ENCODE measurements at places on chromosomes 2 and 18. TPM values are rescaled to one million over a fixed set of nuclear protein-coding genes. Genes with fewer than 3 reads are reported as not detected.
A peak's percentile ranks its signal among the peaks of the same experiment; 100 is the strongest.

GRCh38 chr2:199118673-199119112 lies 339.0 kb downstream of the SATB2 start:
- no peaks in the 10 kb centered on the region for H3K36me3 ChIP-seq
- H3K27ac ChIP-seq = no peak overlapping the region
- no peaks in the 10 kb centered on the region for H3K27me3 ChIP-seq
- H3K4me3 ChIP-seq = no peak overlapping the region

The VWA3B gene
- 0.24 TPM for total RNA-seq

DNA sequence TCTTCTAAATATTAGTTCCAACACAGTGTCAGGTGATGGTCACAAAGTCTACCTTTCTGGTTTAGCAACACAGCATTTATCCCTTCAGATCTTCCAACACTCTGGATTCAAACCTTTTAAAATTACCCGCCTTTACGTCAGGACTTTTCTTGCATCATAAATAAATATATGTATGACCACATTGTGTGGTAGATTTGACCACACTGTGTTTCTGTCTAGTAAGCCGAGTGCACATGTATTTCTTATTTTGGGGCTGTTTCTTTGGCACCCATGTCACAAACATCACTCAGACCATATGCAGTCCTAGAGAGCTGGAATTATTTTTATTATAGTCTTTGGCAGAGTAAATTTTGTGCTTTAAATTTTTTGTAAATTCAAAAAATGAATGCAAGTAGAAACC lies 172.1 kb downstream of the ANKRD44 start:
- DNase-seq = no peak
- H3K36me3 ChIP-seq = no peaks in the 10 kb centered on the region
- no peaks in the 10 kb centered on the region for H3K4me1 ChIP-seq
- no peak overlapping the region for H3K4me3 ChIP-seq
- H3K27ac ChIP-seq = no peak overlapping the region

- no peaks in the 10 kb centered on the region for H3K27me3 ChIP-seq
- DNase-seq = no peak
- no peak overlapping the region for H3K27ac ChIP-seq
- H3K4me3 ChIP-seq = no peak overlapping the region
- H3K36me3 ChIP-seq = no peaks in the 10 kb centered on the region
Observed at GRCh38 chr2:135473567-135473966, 57.5 kb downstream of the ZRANB3 start.

GRCh38 chr2:39629646-39630045 lies 36.1 kb upstream of the TMEM178A start:
- no peak overlapping the region for H3K4me3 ChIP-seq
- no peak overlapping the region for H3K27ac ChIP-seq
- H3K36me3 ChIP-seq = no peaks in the 10 kb centered on the region
- no peaks in the 10 kb centered on the region for H3K4me1 ChIP-seq

DNA sequence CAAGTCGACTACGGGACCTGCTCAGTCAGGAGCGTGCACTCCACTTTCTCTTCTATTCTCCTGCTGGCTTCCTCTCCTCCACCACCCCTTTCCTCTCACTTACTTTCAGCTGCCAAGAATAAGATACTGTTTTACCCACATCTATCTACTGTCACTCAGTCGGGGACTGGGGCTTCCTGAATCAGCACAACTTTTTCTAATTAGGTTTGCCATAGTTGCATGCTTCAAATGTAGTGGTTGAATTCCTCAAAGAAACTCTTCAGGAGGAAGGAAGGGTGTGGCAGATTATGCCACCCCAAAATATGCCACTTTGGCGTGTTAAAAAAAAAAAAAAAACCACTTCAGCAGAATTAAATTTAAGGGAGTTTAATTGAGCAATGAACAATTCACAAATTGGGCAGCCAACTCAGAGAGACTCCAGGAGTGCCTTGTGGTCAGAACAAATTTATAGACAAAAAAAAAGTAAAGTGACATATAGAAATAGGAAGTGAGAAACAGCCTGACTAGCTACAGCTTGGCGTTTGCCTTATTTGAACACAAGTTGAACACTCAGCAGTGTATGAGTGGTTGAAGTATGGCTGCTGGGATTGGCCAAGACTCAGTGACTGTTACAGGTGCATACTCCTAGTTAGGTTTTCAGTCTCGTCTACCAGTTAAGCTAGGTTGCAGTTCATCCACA lies 32.5 kb upstream of the RMDN2 start:
- H3K4me3 ChIP-seq = no peak overlapping the region
- H3K27ac ChIP-seq = no peak overlapping the region
- H3K27me3 ChIP-seq = no peaks in the 10 kb centered on the region
- no peaks in the 10 kb centered on the region for H3K4me1 ChIP-seq
- no peaks in the 10 kb centered on the region for H3K36me3 ChIP-seq

GRCh38 chr2:85582492-85582891 lies 1.7 kb upstream of the VAMP5 start:
- no peaks in the 10 kb centered on the region for H3K36me3 ChIP-seq
- no peak overlapping the region for H3K4me3 ChIP-seq

GRCh38 chr2:113183703-113184102 lies 9.9 kb downstream of the PSD4 start:
- no peaks in the 10 kb centered on the region for H3K36me3 ChIP-seq
- H3K27me3 ChIP-seq = no peaks in the 10 kb centered on the region

GRCh38 chr2:33215983-33216382 lies 260.5 kb upstream of the RASGRP3 start:
- H3K27ac ChIP-seq = peak overlapping the region; percentile 9
- no peaks in the 10 kb centered on the region for H3K27me3 ChIP-seq
- H3K4me1 ChIP-seq = peaks cover 20% of the 10 kb centered on the region
- H3K36me3 ChIP-seq = no peaks in the 10 kb centered on the region
- DNase-seq = no peak

The MYO3B gene
- total RNA-seq = not detected

GRCh38 chr2:218582076-218582475 lies 13.4 kb downstream of the CNOT9 start:
- DNase-seq = no peak
- H3K4me3 ChIP-seq = no peak overlapping the region
- peaks cover 27% of the 10 kb centered on the region for H3K4me1 ChIP-seq
- H3K27me3 ChIP-seq = no peaks in the 10 kb centered on the region

DNA sequence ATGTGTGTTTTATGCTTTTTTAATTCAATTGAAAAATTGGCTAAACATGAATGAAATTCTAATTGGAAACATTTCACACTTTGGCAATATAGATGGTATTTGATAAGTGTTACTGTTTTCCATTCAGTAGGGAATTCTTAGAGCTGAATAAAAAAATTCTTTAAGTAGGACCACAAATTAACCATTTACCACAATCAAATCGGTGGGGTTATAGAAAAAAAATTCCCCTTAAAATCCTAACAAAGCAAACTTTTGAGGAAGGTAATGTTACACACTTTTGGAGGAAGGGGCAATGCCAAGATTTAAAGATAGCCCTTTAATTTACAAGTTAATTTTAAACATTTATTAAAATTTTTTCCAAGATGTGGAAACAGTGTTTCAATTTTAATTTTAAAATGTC lies 279.0 kb upstream of the FIGN start:
- no peaks in the 10 kb centered on the region for H3K4me1 ChIP-seq
- no peak for DNase-seq

The IL36A gene
- total RNA-seq = not detected

DNA sequence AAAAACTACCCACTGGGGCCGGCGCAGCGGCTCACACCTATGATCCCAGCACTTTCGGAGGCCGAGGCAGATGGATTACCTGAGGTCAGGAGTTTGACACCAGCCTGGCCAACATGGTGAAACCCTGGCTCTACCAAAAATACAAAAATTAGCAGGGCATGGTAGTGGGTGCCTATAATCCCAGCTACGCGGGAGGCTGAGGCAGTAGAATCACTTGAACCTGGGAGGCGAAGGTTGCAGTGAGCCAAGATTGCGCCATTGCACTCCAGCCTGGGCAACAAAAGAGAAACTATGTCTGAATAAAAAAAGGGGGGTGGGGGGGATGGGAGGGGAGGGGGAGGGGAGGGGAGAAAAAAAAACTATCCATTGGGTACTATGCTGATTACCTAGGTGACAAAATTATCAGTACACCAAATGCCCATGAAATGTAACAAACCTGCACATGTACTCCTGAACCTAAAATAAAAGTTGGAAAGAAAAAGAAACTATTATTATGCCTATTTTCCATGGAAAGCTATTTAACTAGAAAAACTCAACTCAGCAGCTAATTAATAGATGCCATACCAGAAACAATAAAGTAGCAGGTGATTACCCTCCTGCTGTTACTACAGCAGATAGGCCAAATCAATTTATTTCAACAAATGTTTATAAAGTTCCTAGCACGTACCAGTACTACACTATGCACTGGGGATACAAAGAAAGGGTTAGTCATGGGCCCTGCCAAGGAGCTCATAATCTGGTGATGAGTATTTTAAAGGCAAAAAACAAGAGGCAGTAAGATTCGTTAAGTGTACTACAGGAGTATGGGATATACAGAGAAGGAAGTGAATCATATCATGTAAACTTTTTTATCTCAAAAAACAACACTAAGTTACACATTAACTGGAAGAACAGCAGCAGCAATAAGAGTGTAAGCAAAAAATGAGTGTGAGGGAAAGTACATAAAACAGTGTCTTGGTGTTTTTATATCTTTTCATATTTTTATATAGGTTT lies 112.8 kb upstream of the SLC39A10 start:
- H3K27ac ChIP-seq = no peak overlapping the region
- no peak overlapping the region for H3K4me3 ChIP-seq
- no peak for DNase-seq
- no peaks in the 10 kb centered on the region for H3K36me3 ChIP-seq
- H3K27me3 ChIP-seq = no peaks in the 10 kb centered on the region
